HT-29 (cell line): ENCODE measurements at places on chromosomes 13 and 19. TPM values are rescaled to one million over a fixed set of nuclear protein-coding genes. Genes with fewer than 3 reads are reported as not detected.

DNA sequence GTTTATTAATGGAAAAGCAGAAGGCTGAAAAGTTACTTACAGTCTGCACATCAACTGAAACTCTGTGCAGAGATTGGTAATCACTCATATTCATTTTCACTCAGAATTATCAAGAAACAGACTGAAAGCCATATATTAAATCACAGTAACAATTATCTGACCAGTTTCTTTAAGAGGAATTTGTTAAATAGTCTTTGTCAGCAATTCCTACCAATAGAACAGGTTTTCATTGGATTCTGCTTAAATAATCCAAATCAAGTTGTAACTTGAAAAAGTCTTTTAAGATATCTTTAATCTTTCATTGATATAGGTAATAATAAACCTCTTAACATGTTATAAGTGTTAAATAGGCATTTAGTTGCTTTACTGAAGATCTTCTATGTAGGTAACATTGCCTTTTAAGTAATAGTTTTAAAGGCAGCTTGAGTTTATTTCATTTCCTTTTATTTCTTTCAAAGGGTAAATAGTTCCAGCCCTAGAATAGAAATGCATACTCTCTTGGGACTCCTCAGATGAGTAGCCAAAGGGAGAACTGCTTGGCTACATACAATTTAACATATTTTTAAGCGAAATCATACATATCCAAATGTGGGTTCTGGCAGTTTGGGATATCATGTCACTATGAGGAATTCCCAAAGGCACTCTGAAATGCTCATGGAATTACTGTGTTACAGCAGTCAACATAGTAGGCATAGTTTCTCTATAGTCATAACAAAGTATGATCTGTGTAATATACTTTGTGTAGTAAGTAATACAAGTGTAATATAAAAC lies 326.0 kb upstream of the SPRY2 start:
- no peak for DNase-seq

DNA sequence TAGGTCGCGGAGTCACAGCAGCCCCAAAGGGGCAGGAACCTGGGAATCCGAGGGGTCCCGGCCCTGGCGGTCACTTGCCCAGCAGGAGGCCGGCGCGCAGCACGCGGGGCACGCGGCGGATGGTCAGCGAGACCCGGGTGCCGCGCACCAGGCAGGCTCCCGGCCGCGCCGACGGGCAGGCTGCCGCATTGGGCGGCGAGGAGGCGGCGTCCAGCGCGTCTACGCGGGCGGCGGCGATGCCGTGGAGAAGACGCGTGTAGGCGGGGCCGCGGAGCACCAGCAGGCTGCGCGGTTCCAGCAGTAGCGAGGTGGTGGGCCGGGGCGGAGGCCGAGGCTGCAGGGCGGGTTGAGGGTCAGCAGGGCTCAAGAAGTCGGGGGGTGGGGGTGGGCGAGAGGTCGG lies 607 bp upstream of the SYNE4 start:
- DNase-seq = peak; percentile 63

DNA sequence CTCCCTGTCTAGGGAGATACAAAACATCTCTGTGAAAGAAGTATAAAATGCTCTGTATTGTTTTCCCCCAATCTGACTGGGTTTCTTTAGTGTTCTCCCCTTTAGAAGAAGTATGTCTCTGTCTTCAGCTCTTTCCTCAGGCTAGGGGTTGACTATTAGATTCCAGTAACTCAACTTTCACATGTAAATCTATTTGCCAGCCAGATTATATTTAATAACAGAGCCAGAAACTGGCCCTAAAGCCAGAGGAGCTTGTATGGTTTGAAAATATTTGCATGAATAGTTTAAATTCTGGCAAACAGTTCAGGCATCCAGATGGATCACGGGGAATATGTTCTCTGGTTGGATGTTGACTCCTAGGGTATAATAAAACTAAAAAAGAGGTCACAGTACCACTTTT lies 22.3 kb upstream of the CYSLTR2 start:
- no peak for DNase-seq

DNA sequence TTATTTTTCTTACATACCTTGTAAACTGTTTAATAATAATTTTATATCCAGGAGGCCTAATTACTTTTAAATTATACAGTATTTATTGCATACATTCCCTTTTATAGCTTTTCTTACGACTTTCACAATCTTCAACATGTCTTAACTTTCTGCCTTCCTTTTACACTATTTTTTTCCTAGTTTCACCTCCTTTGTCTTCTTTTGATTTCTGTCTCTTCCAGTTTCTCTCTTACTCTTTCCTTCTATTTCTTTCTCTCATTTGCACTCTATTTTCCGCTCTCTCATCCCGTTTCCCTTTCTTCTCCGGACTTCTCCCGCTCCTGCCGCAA lies 11.5 kb downstream of the ZNF552 start:
- DNase-seq = peak; percentile 71

- no peak for DNase-seq
Observed at GRCh38 chr19:29399804-29400203, 126.0 kb upstream of the VSTM2B start.

GRCh38 chr19:12872941-12873890 lies 8.0 kb downstream of the DNASE2 start:
- DNase-seq = peak; percentile 81

GRCh38 chr13:82220641-82221040 lies 1661.6 kb downstream of the SLITRK1 start:
- DNase-seq = no peak

GRCh38 chr19:17037184-17037583 lies 10.6 kb upstream of the CPAMD8 start:
- no peak for DNase-seq

DNA sequence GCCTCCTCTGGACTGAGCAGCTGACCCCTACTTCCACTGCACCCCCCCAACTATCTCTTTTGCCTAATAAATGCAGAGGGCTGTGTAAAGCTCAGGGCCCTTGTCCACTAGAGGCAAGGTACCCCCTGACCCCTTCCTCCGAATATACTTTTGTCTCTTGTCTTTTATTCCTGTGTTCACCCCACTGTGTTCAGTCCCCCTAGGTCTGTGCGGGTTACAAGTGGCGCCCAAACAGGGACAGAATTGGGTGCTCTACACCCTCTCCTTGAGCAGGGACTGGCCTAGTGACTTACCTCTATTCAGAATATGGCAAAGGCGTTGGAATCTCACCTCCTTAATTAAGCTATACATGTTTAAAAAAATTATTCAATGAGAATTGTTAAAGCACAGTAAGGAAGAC lies 15.0 kb downstream of the ZNF350 start:
- no peak for DNase-seq

The GPC6 gene
- not detected in 2 replicates for total RNA-seq

The TJP3 gene
- total RNA-seq = 127 and 139 TPM in 2 replicates

The C19orf18 gene
- total RNA-seq = not detected in 2 replicates

The STOML3 gene
- total RNA-seq = not detected in 2 replicates

The CDX2 gene
- 4.1 and 5.4 TPM in 2 replicates for total RNA-seq
